ENCODE measurements at places on chromosomes 7 and 10.
A peak's percentile ranks its signal among the peaks of the same experiment; 100 is the strongest.

GRCh38 chr10:52785418-52785817 lies 12.8 kb upstream of the MBL2 start:
- DNase-seq = no peak

GRCh38 chr7:100432621-100433275 lies 3.1 kb downstream of the MEPCE start:
- DNase-seq = no peak

- DNase-seq = no peak
Observed at GRCh38 chr7:20346577-20346976, 15.9 kb downstream of the ITGB8 start.

GRCh38 chr10:49559476-49559875 lies 20.6 kb upstream of the ERCC6 start:
- no peak for DNase-seq

GRCh38 chr10:110569122-110569521 lies 1.6 kb downstream of the SMC3 start:
- DNase-seq = no peak

GRCh38 chr7:17391366-17391765 lies 92.9 kb downstream of the AHR start:
- DNase-seq = no peak

DNA sequence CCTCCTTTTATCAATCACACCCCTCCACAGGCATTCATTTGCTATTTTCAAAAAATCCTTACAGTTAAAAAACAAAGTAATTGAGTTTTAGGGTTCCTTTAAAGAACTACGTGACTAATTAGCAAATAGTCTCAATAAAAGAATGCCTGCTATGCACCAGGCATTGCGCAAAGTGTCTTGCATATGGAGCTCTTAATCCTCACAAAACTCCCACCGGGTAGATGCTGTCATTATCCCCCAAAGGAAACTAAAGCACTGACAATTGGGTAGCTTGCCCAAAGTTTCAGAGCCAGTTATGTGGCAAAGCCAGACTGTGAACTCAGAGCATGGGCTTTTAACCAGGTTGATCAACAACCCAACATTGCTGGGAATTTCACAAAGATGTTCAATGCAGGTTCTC lies 305.7 kb downstream of the ELMO1 start:
- no peak for DNase-seq

DNA sequence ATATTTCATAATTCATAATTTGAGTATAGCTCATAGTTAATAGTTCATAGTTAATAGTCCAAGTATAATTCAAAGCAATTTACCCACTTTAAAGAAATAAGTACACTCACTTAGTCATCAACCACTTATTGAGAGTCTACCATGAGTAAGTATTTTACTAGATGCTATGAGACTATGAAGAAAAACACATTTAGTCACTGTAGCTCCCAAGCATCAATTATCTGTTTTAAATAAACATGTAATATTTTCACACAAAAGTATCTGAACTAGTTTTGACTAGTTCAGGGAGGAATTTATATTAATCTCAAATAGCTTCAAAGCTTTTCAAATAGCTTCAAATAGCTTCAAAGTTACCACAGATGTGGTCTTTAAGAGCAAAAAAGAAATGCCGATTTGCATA lies 119.2 kb downstream of the ANK3 start:
- peak; percentile 43 for DNase-seq

DNA sequence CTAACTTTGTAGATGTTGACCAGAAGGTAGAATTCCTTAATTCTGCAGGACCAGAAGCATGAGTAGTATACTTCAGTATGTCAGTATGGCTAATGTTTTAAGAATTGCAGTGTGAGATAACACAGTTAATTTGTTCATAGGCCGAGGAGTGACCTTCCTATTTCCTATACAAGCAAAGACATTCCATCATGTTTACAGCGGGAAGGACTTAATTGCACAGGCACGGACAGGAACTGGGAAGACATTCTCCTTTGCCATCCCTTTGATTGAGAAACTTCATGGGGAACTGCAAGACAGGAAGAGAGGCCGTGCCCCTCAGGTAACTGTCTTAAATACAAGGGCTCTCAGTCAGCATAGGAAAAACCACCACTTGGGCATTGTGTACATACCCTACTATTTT lies 7.2 kb downstream of the DDX21 start:
- no peak for DNase-seq

- no peak for DNase-seq
Observed at GRCh38 chr7:158076215-158076614, 511.4 kb downstream of the PTPRN2 start.

GRCh38 chr10:114743521-114744231 lies 77.9 kb upstream of the FHIP2A start:
- DNase-seq = no peak

GRCh38 chr10:103123282-103124024 lies 69.6 kb downstream of the NT5C2 start:
- peak; percentile 10 for DNase-seq

DNA sequence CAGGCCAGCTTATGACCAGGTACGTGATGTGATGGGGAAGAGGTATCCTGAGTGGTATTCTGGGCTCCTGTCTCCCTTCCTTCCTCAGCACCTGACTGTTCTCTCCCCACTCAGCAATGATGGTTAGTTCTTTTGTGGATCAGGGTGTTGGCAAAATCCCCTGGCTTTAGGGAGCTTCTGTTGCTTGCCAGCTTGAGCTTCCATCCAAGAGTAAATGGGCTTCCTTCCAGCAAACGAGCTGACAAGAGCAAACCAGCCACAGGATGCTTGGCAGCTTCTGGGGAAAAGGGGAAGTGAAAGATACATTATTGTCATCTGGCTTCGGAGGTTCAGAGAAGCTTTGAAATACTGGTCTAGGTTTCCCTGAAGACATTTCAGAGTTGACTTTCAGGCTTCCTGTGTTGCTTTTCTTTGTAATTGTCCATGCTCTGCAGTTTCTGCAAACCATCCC lies 5.2 kb downstream of the DUSP5 start:
- peak; percentile 61 for DNase-seq

- DNase-seq = peak; percentile 93
Observed at GRCh38 chr10:69474742-69475432, 23.6 kb downstream of the TSPAN15 start.

DNA sequence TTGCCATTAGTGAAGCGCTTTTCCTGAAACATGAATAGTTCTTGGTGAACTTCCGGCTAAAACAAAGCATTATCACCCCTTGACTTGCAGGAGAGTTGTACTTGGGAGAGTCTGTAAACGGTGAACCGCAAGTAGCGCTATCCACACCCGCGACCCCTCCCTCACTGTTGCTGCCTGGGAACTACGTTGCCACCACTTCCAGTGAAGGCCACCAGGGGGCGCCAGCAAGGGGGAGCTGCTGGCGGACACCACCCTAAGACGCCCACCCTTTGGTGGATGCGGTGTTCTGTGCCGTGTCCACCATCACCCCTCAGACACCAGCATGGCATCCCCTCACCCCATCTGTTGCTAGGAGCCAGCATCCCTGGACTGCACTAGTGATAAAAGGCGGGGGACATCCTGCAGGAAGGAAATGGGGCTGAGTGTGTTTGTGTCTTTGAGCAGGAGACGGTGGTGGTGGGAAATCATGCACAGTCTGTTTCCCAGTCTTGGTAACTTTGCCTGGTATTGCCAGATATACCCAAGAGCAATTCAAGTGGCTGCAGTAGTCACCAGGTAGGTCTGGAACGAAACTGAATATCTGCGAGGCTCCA lies 298.2 kb downstream of the FRMD4A start:
- no peak for DNase-seq

- no peak for DNase-seq
Observed at GRCh38 chr7:30655096-30655970, 26.9 kb downstream of the CRHR2 start.

GRCh38 chr7:97174303-97174702 lies 56.8 kb downstream of the SDHAF3 start:
- DNase-seq = peak; percentile 25

GRCh38 chr7:125670926-125671572 lies 741.4 kb upstream of the POT1 start:
- DNase-seq = peak; percentile 6

DNA sequence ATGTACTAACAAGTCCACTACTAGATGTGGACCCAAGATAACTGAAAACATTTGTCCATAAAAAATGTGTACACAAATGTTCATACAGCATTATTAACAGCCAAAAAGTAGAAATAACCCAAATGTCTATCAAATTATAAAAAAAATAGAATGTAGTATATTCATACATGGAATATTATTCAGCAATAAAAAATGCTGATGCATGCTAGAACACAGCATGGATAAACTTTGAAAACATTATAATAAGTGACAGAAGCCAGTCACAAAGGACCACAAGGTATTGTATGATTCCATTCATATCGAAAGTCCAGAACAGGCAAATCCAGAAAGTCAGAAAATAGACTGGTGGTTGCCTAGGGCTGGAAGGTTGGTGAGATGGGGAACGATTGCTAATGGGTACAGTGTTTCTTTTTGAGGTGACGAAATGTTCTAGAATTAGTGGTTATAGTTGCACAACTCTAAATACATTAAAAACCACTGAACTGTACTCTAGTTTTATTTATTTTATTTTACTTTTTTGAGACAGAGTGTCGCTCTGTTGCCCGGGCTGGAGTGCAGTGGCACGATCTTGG lies 43.3 kb upstream of the ANLN start:
- peak; percentile 32 for DNase-seq

DNA sequence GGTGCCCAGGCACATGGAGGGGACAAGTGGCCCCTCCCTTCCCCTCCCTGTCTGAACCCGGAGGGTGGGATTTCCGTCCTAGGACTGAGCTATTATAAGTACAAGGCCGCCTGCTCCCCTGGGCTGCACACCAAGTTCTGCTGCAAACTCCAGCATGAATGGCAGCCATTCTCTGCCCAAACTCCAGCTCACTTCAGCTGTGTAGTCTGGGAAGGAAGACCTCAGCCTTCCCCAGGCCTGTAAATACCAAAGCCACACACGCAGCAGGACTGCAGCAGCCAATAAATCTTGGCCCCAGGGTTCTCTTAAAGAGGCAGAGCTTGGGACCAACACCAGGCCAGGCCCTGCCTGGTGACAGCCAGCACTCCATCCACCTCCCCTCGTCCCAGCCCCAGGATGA lies 291.3 kb upstream of the ZMIZ1 start:
- no peak for DNase-seq

DNA sequence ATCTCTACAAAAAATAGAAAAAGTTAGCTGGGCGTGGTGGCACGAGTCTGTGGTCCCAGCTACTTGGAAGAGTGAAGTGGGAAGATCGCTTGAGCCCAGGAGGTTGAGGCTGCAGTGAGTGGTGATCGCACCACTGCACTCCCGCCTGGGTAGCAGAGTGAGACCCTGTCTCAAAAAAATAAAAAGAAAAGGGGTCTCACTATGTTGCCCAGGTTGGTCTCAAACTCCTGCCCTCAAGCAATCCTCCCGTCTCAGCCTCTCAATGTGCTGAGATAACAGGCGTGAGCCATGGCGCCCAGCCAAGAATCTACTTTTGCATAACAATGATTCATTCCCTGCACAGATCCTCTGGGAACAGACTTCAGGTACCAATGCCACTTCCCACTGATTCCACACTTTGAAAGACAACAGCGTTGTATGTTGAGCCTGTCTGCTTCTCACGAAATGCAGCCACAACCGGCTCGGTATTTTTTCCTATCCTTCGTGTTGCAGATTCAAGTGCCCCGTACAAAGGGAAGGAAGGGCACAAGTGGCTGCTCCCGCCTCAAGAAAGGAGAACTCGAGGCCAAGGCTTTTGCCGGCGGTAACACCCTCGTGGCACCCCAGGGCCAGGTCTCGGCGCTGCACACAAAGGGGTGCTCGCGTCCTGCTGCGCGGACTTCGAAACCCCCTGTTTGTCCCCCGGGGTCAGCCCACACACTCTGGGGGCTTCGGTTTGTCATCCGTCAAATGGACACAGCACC lies 745 bp downstream of the DAGLB start:
- DNase-seq = peak; percentile 81

DNA sequence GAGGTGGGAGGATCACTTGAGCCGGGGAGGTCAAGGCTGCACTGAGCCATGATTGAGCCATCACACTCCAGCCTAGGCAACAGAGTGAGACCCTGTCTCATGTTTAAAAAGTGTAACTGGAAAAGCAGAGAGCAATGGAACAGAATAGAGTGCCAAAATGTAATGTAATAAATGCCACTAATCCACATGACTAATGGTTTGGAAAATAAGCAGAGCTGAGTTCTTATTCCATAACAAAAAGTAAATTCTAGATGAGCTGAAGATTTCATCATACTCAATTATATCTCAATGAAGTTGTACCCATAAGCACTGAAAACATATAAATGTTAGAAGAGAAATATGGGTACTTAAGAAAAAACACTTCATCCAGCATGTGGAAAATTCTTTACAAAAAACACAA lies 132.6 kb downstream of the USP6NL start:
- peak; percentile 3 for DNase-seq

DNA sequence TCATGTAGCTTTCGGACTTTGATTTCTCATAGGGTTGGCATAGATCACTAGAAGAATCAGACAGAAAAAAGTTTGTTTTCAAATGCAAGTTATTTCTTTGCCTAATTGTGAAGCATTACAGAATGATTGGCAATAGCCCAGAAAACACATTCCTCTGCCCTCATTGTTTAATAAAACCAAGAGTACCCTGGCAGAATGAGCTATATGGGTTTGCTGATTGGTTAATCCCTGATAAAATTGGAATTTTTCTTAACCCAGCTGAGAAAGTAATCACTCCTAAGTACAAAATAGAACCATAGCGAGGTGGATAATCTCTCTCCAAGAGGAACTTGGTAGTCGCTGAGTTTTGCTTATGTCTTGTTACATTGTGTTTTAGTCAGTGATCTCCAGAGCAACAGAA lies 30.9 kb upstream of the CREB5 start:
- DNase-seq = no peak

- no peak for DNase-seq
Observed at GRCh38 chr7:83837683-83838082, 188.7 kb upstream of the SEMA3E start.

DNA sequence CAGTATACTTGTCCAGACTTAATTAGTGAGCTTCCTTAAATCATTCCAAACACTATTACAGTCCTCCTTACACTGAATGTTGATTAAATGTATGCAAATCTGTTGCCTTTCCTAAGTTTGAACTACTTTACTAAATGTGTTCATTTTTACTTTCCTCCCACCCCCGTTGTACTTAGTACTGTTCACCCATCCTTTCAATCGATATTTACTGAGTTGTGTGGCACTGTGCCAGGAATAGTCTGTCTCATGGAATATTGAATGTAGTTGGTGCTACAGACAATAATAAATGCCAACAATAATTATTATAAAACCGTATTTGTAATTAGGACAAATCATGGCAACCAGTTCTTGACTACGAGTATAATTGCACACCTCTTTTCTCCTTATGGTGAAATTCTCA lies 335.7 kb downstream of the GPR37 start:
- DNase-seq = no peak

Measured in HCEC 1CT (cell line).